ENCODE measurements at places on chromosomes 11 and 22. TPM values are rescaled to one million over a fixed set of nuclear protein-coding genes. Genes with fewer than 3 reads are reported as not detected.

- no peak for DNase-seq
- H3K36me3 ChIP-seq = no peaks in the 10 kb centered on the region
- no peaks in the 10 kb centered on the region for H3K4me1 ChIP-seq
- no peak overlapping the region for H3K4me3 ChIP-seq
- H3K27ac ChIP-seq = no peak overlapping the region
- H3K27me3 ChIP-seq = no peaks in the 10 kb centered on the region
Observed at GRCh38 chr22:44075670-44076069, 51.6 kb downstream of the PARVB start.

- no peak for DNase-seq
- no peaks in the 10 kb centered on the region for H3K36me3 ChIP-seq
- H3K27me3 ChIP-seq = no peaks in the 10 kb centered on the region
- no peaks in the 10 kb centered on the region for H3K4me1 ChIP-seq
Observed at GRCh38 chr11:35787013-35787504, 124.5 kb downstream of the TRIM44 start.

GRCh38 chr22:50435291-50436014 is 39.4 kb downstream of the SBF1 start:
- DNase-seq = no peak
- H3K4me1 ChIP-seq = no peaks in the 10 kb centered on the region
- H3K4me3 ChIP-seq = no peak overlapping the region
- H3K27ac ChIP-seq = no peak overlapping the region

GRCh38 chr11:69576069-69576782 is 64.7 kb upstream of the CCND1 start:
- no peak for DNase-seq
- no peaks in the 10 kb centered on the region for H3K4me1 ChIP-seq
- no peaks in the 10 kb centered on the region for H3K36me3 ChIP-seq

DNA sequence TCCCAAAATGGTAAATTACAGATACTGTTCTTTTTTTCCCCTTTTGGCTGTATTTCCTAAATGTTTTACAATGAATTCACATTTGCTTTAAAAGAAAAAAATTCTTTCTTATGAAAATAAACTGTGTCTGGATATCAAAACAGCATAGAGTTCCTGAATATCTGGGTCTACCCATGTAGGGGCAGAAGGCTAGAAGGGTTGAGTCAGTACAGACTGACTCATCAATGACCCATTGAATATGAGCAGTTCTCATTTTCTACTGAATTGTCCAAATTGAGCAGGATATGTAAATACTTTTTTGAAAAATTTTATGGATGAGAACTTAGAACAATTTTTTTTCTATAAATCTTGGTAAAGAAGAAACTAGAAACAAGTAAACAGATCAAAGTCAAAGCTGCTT is 16.3 kb upstream of the C11orf87 start:
- H3K27ac ChIP-seq = no peak overlapping the region
- no peaks in the 10 kb centered on the region for H3K36me3 ChIP-seq
- H3K4me1 ChIP-seq = no peaks in the 10 kb centered on the region
- H3K4me3 ChIP-seq = no peak overlapping the region
- no peak for DNase-seq

- no peak for DNase-seq
- H3K27ac ChIP-seq = no peak overlapping the region
- no peaks in the 10 kb centered on the region for H3K4me1 ChIP-seq
- H3K36me3 ChIP-seq = no peaks in the 10 kb centered on the region
- H3K27me3 ChIP-seq = no peaks in the 10 kb centered on the region
Observed at GRCh38 chr11:117731722-117732290, 65.2 kb downstream of the DSCAML1 start.

DNA sequence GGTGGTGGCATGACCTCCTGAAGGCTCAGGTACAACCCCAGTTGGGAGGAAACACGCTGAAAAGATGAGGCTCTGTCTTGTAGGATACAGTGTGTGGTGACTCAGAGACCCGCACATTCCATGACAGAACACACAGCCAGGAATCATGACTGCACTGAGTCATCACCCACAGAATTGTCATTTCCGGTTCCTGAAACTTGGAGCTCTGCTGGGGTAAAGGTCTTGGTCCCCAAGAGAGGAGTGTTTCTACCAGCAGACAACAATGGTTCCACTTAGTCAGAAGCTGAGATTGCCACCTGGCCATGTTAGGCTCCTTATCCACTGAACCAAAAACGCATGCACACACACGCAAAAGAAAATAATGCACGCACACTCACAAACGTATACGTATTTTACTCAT is 31.5 kb upstream of the CYB5R3 start:
- peaks cover 8% of the 10 kb centered on the region for H3K4me1 ChIP-seq
- H3K36me3 ChIP-seq = no peaks in the 10 kb centered on the region
- H3K27me3 ChIP-seq = no peaks in the 10 kb centered on the region
- H3K27ac ChIP-seq = no peak overlapping the region

GRCh38 chr22:48843640-48844039 is 984.0 kb downstream of the BRD1 start:
- H3K27ac ChIP-seq = no peak overlapping the region
- H3K4me3 ChIP-seq = no peak overlapping the region

GRCh38 chr11:63567044-63567840 is 4.1 kb upstream of the PLAAT2 start:
- peak overlapping the region; percentile 95 for H3K27ac ChIP-seq
- no peaks in the 10 kb centered on the region for H3K36me3 ChIP-seq
- H3K4me3 ChIP-seq = no peak overlapping the region
- DNase-seq = peak; percentile 63
- H3K4me1 ChIP-seq = peaks cover 4% of the 10 kb centered on the region
- H3K27me3 ChIP-seq = no peaks in the 10 kb centered on the region

DNA sequence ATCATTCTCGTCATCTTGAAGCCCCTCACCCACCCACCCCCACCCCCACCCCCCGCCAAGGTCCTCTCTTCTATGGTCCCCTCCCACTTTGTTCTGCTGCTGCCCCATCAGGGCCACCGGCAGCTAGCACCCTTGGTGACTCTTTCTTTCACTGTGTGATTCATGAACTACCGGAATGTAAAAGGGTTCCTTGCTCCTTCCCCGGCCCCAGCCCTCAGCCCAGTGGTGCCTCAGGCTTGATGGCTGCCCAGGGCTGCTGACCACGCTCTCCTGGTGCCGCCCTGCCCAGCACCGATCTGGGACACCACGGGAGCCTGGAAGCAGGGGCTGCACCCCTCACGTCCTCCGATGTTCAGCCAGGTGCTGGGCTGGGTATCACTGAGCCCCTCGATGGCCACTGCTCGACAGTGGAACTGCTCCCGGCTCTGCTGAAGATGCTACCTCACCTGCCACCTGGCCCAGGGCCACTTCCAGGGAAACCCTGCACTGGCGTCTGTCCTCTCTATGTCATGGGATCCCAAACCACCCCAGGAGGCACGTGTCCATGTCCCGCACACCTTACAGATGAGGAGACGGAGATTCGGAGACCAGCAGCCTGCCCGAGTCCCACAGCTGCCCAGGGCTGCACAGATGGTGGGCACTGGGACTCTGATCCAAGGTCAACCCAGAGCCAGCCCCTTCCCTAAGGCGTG is 39.7 kb downstream of the IGLL5 start:
- H3K27me3 ChIP-seq = no peaks in the 10 kb centered on the region
- peaks cover 39% of the 10 kb centered on the region for H3K4me1 ChIP-seq
- no peak for DNase-seq
- no peak overlapping the region for H3K4me3 ChIP-seq
- H3K27ac ChIP-seq = no peak overlapping the region
- H3K36me3 ChIP-seq = no peaks in the 10 kb centered on the region

DNA sequence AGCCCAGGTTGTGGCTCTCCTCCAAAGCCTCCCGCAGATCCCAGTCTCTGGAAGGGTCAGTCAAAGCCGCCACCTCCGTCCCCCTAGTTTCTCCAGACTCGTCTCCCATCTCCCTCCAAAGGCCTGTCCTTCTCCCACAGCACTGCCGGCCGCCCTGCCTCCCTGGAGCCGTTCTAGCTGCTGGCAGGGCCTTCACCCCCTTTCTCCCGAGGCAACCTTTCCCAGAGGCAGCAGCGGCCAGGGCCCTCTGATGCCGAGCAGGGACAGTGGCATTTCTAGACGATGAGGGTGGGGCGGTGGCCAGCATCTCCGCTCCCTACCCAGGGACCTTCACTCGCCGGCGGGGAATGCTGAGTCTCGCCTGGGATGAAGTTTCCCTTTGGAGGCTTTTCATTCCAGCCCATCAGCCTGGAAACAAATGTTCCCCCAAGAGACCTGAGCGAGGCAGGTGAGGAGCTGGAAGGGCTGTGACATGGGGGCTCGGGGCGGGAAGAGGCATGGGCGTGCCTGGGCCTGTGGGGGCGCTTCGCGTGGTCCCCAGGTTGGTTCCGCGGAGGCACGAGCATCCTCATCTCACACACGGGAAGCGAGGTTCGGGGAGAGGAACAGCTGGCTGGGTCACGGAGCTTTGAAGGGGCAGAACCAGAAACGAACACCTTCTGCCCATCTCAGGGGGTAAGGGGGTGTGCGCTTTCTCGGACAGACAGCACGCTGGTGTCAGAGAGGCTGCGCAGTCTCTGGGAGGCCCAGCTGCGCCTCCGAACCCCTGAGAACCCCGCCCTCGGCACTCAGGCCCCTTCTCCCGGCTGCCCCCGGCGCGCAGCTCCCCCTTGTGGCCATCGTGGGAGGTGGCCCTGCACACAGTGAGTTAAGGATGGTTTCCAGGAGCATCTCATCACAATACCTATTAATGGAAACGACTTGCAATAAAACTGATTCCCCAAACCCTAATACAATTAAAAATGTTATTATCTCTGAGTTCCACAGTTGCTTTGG is 18.1 kb upstream of the KLHL35 start:
- H3K27me3 ChIP-seq = no peaks in the 10 kb centered on the region
- H3K27ac ChIP-seq = no peak overlapping the region
- no peaks in the 10 kb centered on the region for H3K36me3 ChIP-seq
- DNase-seq = no peak
- no peaks in the 10 kb centered on the region for H3K4me1 ChIP-seq
- no peak overlapping the region for H3K4me3 ChIP-seq

- no peaks in the 10 kb centered on the region for H3K36me3 ChIP-seq
- no peaks in the 10 kb centered on the region for H3K4me1 ChIP-seq
- H3K27ac ChIP-seq = no peak overlapping the region
- no peak for DNase-seq
- no peak overlapping the region for H3K4me3 ChIP-seq
Observed at GRCh38 chr11:37390576-37391083, 792.6 kb upstream of the RAG2 start.

- DNase-seq = peak; percentile 56
- H3K4me3 ChIP-seq = no peak overlapping the region
- H3K27ac ChIP-seq = no peak overlapping the region
- no peaks in the 10 kb centered on the region for H3K4me1 ChIP-seq
- no peaks in the 10 kb centered on the region for H3K27me3 ChIP-seq
Observed at GRCh38 chr11:116563028-116563711, 209.6 kb downstream of the BUD13 start.

- no peaks in the 10 kb centered on the region for H3K27me3 ChIP-seq
- no peak for DNase-seq
- H3K36me3 ChIP-seq = peaks cover 29% of the 10 kb centered on the region
- no peak overlapping the region for H3K4me3 ChIP-seq
- no peaks in the 10 kb centered on the region for H3K4me1 ChIP-seq
- no peak overlapping the region for H3K27ac ChIP-seq
Observed at GRCh38 chr11:945986-946385, 20.3 kb downstream of the AP2A2 start.

- H3K36me3 ChIP-seq = no peaks in the 10 kb centered on the region
- DNase-seq = no peak
- no peak overlapping the region for H3K27ac ChIP-seq
- no peaks in the 10 kb centered on the region for H3K27me3 ChIP-seq
- H3K4me1 ChIP-seq = no peaks in the 10 kb centered on the region
- H3K4me3 ChIP-seq = no peak overlapping the region
Observed at GRCh38 chr11:63802637-63803414, 10.4 kb upstream of the SPINDOC start.

BTG4 gene
- total RNA-seq = not detected

CALCA gene
- not detected for total RNA-seq

LINC01488 gene
- not detected for total RNA-seq

IGSF9B gene
- 6.3 TPM for total RNA-seq

F2 gene
- total RNA-seq = not detected

PIWIL4 gene
- total RNA-seq = 12.3 TPM

MRGPRE gene
- total RNA-seq = not detected

ABTB2 gene
- total RNA-seq = 44.1 TPM

OR5B12 gene
- not detected for total RNA-seq

MAML2 gene
- 19.7 TPM for total RNA-seq

Measured in Peyer's patch (tissue), 4 donors.